ENCODE measurements at places on chromosomes 11 and 22.
A peak's percentile ranks its signal among the peaks of the same experiment; 100 is the strongest.

DNA sequence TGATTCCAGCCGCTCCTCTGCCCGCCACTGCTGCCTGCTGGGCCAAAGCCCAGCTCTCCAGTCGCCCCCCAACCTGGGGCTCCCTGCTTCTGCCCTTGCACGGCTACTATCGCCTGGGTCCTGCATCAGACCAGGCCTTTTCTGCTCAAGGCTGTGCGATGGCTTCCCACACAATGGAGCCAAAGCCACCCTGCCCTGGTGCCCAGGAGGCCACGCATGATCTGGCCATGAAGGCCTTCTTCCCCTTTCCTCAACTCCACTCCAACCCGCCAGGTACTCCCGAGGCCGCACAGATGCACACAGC lies 45.8 kb downstream of the SGSM3 start:
- no peak for DNase-seq

DNA sequence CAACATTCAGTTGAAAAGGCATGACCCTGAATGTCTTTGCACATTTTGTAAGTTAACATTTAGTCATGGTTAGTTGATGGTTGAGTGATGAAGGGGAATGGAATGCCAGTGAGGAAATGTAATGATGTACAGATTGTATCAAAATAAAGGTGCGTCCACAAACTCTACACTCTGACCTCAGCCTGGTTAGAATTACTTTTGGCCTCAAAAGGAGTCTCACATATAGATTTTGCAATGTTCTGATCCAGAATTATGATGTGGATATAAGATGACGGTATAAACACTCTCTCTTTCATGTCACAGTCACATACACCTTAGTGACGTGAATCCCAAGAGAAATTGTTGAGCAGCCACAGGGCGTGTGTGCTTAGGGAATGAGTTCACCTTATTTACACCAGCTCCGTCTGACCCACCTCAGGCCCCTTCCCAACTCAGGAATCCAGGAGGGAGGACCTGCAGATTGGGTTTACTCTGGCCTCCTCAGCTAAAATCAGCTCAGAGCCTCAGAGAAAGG lies 100.1 kb downstream of the RDX start:
- DNase-seq, result no peak

DNA sequence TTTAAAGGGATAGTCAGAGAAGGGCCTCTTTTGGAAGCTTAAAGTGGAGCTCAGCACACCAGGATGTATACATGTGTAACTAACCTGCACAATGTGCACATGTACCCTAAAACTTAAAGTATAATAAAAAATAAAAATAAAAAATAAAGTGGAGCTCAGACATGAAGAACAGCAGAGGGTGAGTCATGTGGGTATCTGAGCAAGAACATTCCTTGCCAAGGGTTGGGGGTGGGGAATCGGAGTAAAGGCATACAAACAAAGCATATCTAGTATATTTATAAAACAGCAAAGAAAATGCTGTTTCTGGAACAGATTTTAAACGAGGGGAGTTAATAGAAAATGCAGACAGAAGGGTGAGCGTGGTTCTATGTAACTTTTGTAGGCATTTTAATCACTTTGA lies 562.6 kb upstream of the ANO3 start:
- no peak for DNase-seq

- DNase-seq, result no peak
Observed at GRCh38 chr11:75423721-75424120, 9.3 kb downstream of the KLHL35 start.

DNA sequence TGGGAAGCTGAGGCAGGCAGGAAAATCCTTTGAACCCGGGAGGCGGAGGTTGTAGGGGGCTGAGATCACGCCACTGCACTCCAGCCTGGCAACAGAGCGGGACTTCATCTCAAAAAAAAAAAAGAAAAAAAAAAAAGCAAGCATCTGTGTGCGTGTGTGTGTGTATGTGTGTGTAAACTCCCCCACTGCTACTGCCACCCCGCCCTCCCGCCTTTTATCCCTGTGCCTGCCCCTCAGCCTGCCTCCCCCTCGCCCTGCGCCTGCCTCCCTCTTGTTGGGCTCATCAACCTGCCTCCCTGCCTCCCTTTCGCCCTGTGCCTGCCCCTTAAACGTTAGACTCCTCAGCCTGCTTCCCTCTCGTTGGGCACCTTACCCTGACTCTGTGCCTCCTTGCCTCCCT lies 18.0 kb downstream of the TMEM258 start:
- DNase-seq, result no peak

- DNase-seq, result no peak
Observed at GRCh38 chr22:45344334-45344733, 34.6 kb downstream of the FAM118A start.

GRCh38 chr11:108368134-108368533 lies 99.2 kb downstream of the C11orf65 start:
- no peak for DNase-seq

DNA sequence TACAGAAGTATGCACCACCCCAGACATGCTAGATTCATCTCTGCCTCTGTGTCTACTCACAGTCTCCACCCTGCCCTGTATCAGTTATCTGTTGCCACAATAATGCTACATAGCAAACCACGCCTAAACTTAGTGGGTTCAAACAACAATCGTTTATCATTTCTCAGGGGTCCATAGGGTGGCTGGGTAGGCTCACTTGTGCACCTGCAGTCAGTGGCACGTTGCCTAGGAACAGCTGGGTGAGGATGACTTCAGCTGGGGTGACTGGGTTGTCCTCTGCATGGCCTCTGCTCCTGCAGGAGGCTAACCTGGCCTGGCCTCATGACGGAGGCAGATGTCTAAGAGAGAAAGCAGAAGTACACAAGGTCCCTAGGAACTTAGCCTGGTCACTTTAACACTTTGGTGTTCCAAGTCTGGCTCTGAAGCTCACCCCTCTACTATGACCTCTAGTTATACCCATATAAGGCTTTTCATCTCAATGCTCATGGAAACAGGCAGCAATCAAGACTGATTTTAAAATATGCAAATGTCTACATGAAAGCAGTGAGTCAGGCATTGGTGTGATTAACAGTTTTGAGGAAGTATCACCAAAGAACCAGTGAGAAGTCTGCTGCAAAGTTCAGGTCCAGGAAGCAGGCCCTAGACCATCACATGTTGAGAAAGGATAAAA lies 10.7 kb downstream of the OLFML1 start:
- no peak for DNase-seq

- DNase-seq, result no peak
Observed at GRCh38 chr11:72721276-72721675, 30.9 kb downstream of the ARAP1 start.

- no peak for DNase-seq
Observed at GRCh38 chr22:44460691-44461375, 37.2 kb downstream of the RTL6 start.

- peak; percentile 81 for DNase-seq
Observed at GRCh38 chr22:41699264-41700107, at the start of gene MEI1. Gene MEI1, plus strand, starts transcription at chr22:41699503. Its CDS starts 36 bp downstream, at chr22:41699539.

GRCh38 chr11:105230586-105230985 lies 91.0 kb upstream of the CARD18 start:
- no peak for DNase-seq

GRCh38 chr22:26853495-26853894 lies 196.1 kb downstream of the MIAT start:
- DNase-seq, result no peak

- no peak for DNase-seq
Observed at GRCh38 chr11:73760135-73760678, 667 bp downstream of the RAB6A start.

DNA sequence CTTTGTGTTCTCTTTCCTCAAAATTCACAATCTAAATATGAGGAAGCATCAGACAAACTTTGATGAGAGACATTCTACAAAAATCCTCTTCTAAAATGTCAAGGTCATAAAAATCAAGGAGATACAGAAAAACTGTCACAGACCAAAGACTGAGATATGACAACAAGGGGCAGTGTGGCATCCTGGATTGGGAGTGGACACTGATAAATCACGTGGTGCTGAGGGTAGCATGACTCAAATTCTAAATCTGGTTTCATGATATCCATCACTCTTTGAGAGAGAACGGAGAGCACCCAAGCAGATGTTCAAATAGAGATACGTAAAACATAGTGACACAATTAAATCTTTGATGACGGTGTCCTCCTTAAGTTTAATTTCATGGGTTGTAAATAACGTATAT lies 13.0 kb upstream of the CARD18 start:
- DNase-seq, result no peak

- DNase-seq, result peak; percentile 26
Observed at GRCh38 chr11:35235936-35236666, 97.1 kb downstream of the CD44 start.

- DNase-seq, result no peak
Observed at GRCh38 chr22:44344407-44344806, 31.7 kb upstream of the SHISAL1 start.

GRCh38 chr11:46649180-46649738 lies 31.9 kb downstream of the ATG13 start:
- no peak for DNase-seq

- no peak for DNase-seq
Observed at GRCh38 chr11:94657629-94658028, 90.5 kb downstream of the PIWIL4 start.

DNA sequence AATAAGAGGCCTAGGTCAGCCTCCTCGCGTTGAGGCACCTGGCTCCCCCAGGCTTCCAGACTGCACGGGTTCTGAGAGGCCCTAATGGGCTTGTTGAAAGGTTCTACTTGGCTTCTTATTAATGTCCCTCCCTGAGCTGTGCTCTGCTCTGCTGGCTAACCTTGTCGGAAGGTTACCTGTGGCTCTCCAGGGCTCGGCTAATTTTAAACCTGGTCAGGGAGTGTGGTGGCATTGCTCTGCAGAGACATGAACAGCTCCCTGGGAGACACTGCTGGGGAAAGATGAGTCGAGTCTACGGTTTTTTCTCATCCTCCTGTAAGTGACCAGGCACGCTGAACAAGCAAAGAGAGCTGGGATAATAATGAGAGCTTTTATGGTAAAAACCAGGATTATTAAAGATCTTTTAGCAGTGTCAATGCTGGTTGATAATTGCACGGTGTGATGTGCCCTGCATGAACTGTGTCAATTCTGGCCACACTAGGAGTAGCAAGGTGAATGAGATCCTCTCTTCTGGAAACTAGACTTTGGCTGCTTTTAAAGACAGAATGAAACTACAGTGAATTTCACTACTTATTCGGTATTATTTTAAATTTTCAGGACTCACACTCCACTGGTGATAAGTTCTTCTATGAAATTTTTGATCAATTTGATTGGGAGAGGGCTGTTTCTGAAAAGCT lies 70.7 kb downstream of the TEAD1 start:
- no peak for DNase-seq

All from stimulated activated CD8-positive, alpha-beta memory T cell treated with anti-CD3 and anti-CD28 coated beads, Interleukin-7, amount 100 ng/mL, for 24 hours (primary cell).